ENCODE measurements at places on chromosomes 1 and 21. TPM values are rescaled to one million over a fixed set of nuclear protein-coding genes. Genes with fewer than 3 reads are reported as not detected.

GRCh38 chr1:196178083-196178635 lies 430.1 kb downstream of the KCNT2 start:
- no peak for DNase-seq

DNA sequence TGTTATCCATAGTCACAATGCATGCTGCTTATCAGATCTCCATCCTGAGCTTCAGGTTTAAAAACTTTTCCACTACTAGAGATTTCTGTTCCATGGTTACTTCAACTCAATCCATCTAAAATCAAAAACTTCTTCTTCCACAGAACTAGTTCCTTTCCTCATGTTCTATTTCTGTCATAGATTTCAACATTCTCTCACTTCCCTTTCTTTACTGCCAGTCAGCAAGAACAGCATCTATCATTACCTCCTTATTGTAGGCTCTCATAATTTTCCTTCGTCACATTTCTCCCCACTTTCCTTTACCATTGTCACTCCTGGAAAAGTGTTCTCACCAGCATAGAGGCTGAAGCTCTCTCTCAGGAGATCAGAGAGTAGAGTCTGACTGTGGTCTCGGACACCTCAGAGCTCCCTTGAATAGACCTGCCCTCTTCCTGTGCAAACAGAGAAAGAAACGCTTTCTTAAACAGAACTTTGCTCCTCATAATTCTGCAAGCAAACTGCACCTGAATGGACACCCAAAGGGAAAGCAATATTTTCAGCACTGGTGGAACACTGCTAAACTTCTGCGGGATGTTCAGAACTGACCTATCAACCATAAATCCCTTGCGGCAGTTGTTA lies 48.7 kb upstream of the KIRREL1 start:
- DNase-seq = no peak

DNA sequence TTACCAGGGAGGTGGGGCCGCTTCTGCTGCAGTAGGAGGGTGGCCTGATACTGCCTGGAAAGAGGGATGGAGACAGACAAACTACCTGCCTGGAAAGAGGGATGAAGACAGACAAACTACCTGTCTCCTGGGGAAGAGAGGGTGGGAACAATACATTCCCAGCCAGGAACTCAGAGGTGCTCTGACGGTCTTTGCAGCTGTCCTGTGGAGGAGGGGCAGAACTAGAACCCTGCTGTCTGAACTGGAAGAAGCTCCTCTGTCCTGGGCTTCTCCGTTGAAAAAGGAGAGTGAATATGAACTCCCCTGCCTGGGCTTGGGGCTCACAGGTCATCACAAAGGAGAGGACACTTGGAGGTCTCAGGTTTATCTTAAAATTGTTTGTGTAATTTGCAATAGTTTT lies 40.3 kb upstream of the ETV3 start:
- DNase-seq = no peak

DNA sequence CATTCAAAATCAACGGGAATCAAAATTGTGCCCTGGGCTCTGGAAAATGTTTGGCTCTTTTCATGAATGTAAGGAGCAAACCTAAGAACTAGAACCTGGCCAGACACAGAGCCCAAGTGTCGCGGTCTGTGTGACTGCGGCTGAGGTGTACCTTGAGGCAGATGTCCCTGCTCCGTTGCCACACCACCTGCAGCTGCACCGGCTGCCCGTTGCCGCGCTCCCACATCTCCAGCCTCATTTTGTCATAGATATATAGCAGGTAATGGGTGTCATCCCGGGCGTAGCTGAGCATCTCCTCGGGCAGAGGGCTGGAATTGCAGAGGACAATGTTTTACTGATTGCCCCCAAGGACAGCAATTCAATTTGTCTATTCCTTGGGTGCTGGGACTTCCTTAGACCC lies 18.7 kb downstream of the EXOSC10 start:
- peak; percentile 20 for DNase-seq

DNA sequence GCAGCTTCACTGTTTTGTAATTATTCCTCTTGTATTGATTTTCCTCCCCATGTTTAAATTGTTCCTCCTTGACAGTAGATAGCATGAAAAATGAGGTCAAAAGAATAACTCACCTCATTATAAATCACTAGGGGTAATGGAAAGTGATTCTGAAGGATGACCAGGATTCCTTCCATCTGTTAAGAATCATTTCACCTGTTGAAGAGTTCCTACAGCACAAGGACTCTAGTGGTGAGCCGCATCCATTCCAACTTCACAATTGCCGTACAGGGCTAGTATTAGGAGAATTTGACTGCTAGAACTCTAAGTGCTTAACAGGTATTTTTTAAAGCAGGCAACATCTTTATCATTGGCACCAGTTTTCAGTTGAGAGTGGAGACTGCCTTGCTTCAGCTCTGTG lies 13.7 kb downstream of the PPP1R12B start:
- no peak for DNase-seq

CCDC185 gene
- total RNA-seq = not detected

BCAN gene
- 1.1 TPM for total RNA-seq

ADGRL4 gene
- total RNA-seq = 31.7 TPM

EDN2 gene
- 5.3 TPM for total RNA-seq

DNA sequence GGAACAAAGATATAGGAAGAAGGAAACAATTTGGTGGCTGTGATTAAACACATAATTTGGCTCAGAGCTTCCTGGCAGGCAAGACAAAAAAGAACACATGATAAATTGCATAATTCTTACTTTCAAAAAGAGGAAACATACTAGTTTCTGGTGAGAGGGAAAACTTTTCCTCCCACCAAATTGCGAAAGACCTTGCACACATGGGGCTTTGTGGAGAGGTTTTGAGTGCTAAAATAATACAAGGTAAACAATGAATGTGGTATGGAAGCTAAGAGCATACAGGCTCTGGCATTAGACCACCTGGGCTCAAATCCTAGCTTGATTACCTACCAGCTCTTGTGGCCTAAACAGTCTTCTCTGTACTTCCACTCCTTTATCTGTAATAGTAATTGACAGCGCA lies 140.2 kb upstream of the HOOK1 start:
- no peak for DNase-seq

DNA sequence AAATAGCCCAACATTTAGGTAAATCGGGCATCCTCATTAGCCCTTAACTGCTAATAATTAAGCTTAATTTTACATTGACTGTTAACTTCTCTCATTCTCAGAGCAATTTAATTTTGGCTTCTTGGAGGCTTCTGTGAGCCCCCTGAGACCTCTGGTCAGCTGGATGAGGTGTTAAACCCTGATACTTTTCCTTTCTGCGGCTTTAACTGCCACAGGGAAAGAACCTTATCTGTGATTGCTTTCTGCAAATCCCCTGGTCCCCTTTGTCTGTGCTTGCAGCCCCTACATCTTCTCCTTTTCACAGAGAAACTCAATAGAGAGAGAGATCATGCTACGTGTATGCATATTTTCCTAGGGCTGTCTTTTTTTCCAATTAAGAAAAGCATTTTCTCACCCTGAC lies 184.5 kb upstream of the CSF3R start:
- no peak for DNase-seq

GRCh38 chr1:91605566-91605965 lies 104.9 kb downstream of the CDC7 start:
- no peak for DNase-seq

DNA sequence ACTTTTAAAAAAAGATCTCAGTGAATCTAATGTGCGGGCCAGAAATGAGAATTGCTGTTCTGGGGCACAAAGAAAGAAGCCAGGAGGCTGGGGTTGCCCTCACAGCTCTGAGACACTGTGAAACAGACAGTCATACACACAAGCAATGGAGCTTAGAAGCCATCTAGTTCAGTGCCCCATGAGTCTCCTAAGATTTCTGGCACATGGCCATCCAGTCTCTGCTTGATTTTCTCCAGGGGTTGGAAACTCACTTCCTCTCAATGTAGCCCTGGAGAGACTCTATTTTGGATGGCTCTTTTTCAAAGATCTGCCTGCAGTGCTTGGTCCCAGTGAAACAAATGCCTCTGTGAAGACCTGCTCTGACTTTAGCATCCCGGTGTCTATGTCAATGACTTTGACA lies 38.6 kb downstream of the KCNN3 start:
- DNase-seq = no peak

Data from ureter (tissue), 1 donor.